ENCODE measurements at places on chromosomes 5 and 9. TPM values are rescaled to one million over a fixed set of nuclear protein-coding genes. Genes with fewer than 3 reads are reported as not detected.
A peak's percentile ranks its signal among the peaks of the same experiment; 100 is the strongest.

DNA sequence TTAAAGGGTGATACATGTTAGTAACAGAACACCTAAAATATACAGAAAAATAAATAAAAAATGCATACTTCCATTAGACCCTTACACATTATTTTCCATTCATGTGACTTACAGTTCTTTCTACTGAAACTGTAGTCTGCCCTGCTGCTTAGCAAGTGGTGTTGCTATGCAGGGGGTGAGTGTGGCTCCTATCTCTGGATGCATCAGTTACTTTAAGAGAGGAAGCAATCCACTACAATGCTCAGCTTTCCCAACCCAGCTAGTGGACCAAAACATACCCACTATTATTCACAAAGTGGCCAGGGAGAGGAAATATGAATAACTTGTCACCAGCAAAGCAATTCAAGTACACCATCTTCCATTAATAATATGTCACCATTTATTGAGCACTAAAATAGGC lies 121.8 kb downstream of the DOCK2 start:
- H3K36me3 ChIP-seq = no peaks in the 10 kb centered on the region
- no peak overlapping the region for H3K27ac ChIP-seq
- H3K27me3 ChIP-seq = no peaks in the 10 kb centered on the region
- no peak for DNase-seq

The NANS gene
- total RNA-seq = 67.3 TPM

GRCh38 chr9:2263665-2264064 lies 248.5 kb downstream of the SMARCA2 start:
- no peak for DNase-seq
- H3K4me1 ChIP-seq = peaks cover 4% of the 10 kb centered on the region
- H3K4me3 ChIP-seq = no peak overlapping the region

The ROR2 gene
- total RNA-seq = 15.5 TPM

DNA sequence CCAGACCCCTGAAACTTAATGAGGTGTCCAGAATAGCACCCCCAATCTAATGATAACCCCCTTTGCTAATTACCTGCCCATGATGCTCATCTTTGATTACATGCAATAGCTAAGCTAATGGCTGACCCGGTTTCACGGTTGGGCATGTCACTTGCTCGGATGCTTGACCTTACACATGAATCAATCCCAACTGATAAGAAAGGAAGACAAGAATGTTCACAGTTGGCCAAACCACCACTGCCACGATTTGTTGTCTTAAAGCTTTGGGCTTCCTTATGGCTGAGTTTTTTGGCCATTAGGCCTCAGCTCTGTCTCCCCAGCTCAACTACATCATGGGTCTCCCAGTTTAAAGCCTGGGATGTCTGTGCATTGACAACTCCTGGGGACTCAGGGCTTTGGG lies 53.1 kb upstream of the TGFBR1 start:
- no peaks in the 10 kb centered on the region for H3K36me3 ChIP-seq
- H3K4me1 ChIP-seq = no peaks in the 10 kb centered on the region
- H3K4me3 ChIP-seq = no peak overlapping the region
- no peak for DNase-seq
- H3K27me3 ChIP-seq = no peaks in the 10 kb centered on the region

DNA sequence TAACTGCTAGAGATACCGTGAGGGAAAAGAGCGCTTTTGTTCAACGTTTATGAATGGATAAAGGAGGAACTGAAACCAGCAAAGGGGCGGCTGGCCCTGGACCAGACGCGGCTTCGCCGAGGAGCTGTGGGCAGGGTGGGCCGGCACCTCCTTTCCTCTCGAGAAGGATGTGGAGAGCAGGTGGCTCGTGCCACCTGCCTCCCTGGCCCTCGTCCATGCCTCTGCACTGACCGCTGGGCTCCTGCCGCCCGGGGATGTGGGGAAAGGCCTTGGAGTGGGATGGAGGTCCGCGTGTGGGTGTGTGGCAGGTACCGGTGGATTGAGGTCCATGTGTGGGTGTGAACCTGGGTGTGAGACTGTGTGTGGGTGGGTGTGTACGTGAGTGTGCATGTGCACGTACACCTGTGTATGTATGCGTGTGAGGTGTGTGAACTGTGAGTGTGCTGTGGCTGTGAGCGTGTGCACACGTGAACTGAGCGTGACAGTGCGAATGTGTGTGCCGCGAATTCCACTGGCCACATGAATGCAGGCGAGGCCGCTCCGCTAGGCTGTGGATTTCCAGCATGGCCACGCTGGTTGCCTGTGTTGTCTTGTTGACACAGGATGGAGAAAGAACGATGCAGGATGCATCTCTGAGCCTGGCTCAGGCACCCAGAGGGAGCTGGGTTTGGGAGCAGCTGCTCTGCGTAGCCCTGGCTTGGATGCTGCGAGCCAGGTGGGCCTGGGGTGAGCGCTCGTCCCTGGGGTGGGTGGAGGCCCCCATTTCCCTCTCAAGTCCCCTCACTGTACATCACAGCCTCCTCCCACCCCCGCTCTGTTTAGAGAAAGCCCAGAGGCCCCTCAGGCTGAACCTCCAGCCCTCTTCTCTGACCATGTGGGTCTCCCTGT lies 4.4 kb upstream of the CEP72 start:
- H3K27ac ChIP-seq = no peak overlapping the region
- H3K27me3 ChIP-seq = no peaks in the 10 kb centered on the region
- H3K4me1 ChIP-seq = no peaks in the 10 kb centered on the region

The DHX29 gene
- 34.6 TPM for total RNA-seq

GRCh38 chr5:176350416-176350815 lies 11.1 kb downstream of the KIAA1191 start:
- no peak for DNase-seq
- peaks cover 28% of the 10 kb centered on the region for H3K36me3 ChIP-seq
- no peaks in the 10 kb centered on the region for H3K4me1 ChIP-seq
- H3K4me3 ChIP-seq = no peak overlapping the region
- no peaks in the 10 kb centered on the region for H3K27me3 ChIP-seq

GRCh38 chr5:90548069-90548593 lies 10.5 kb upstream of the ADGRV1 start:
- H3K4me1 ChIP-seq = peaks cover 44% of the 10 kb centered on the region
- no peaks in the 10 kb centered on the region for H3K36me3 ChIP-seq
- no peak overlapping the region for H3K27ac ChIP-seq
- H3K4me3 ChIP-seq = no peak overlapping the region
- H3K27me3 ChIP-seq = no peaks in the 10 kb centered on the region
- DNase-seq = peak; percentile 32

DNA sequence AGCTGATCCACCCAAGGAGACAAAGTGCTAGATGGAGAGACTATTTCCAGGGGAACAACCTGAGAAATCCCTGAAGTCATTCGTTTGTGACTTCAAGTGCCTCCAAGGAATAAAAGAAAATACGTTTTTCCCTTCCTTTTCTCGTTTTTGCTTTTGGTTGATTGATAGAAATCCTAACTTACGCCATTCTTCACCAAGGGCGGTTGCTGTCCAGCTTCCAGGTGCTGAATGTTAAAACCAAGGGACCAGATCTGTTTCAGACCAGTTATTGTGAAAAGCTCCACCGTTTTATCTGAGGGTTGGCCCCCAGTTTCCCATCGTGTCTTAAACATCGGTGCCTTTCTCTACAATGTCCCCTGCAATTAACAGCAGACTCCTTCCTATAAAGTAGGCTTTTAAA lies 600.7 kb upstream of the SGCD start:
- no peaks in the 10 kb centered on the region for H3K36me3 ChIP-seq
- peak; percentile 72 for DNase-seq
- no peak overlapping the region for H3K27ac ChIP-seq
- H3K27me3 ChIP-seq = peaks cover 73% of the 10 kb centered on the region

- no peaks in the 10 kb centered on the region for H3K27me3 ChIP-seq
- no peak overlapping the region for H3K4me3 ChIP-seq
- no peak overlapping the region for H3K27ac ChIP-seq
- H3K4me1 ChIP-seq = no peaks in the 10 kb centered on the region
Measured at GRCh38 chr9:100561256-100561655, 16.6 kb upstream of the CAVIN4 start.

GRCh38 chr5:16515532-16515931 lies 49.9 kb upstream of the ZNF622 start:
- no peak overlapping the region for H3K4me3 ChIP-seq
- H3K36me3 ChIP-seq = no peaks in the 10 kb centered on the region
- H3K27ac ChIP-seq = no peak overlapping the region
- DNase-seq = no peak
- H3K4me1 ChIP-seq = no peaks in the 10 kb centered on the region

- no peaks in the 10 kb centered on the region for H3K27me3 ChIP-seq
- no peak overlapping the region for H3K27ac ChIP-seq
Measured at GRCh38 chr5:67578011-67578410, 381.4 kb upstream of the CD180 start.

DNA sequence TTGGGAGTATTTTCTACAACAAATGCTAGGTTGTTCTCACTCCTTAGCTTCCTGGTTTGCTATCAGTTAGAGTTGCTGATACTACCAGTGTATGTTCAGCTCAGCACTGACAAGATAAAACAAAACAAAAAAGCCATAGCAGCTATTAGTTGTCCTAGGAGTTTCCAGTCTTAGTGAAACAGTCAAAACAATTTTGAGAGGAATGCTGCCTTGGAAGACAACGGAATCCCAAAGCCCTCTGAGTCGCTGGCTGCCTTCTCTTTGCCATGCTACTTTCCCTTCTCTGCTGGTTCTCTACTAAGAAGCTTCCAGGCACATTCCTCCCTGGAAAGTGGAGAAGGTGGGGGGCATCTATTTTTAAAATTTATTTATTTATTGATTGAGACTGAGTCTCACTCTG lies 5.4 kb upstream of the CREBRF start:
- DNase-seq = no peak
- no peak overlapping the region for H3K27ac ChIP-seq
- H3K4me3 ChIP-seq = no peak overlapping the region
- no peaks in the 10 kb centered on the region for H3K36me3 ChIP-seq
- H3K4me1 ChIP-seq = peaks cover 15% of the 10 kb centered on the region

DNA sequence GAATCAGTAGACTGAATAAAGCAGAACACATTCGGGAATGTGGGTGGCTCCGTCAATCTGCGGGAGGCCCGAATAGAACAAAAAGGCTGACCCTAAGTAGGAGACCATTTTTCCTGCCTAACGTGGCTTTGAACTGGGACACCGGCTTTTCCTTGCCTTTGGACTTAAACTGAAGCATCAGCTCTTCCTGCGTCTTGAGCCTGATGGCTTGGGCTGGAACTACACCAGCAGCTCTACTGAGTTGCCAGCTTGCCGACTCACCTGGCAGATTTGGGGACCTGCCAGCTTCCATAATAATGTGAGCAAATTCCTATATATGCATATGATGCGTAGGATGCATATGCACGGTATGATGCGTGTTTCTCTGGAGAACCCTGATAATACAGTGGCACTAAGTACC lies 111.3 kb downstream of the DAPK1 start:
- H3K36me3 ChIP-seq = peaks cover 23% of the 10 kb centered on the region
- peaks cover 40% of the 10 kb centered on the region for H3K4me1 ChIP-seq
- H3K27me3 ChIP-seq = no peaks in the 10 kb centered on the region
- no peak overlapping the region for H3K27ac ChIP-seq
- DNase-seq = peak; percentile 55
- H3K4me3 ChIP-seq = no peak overlapping the region

GRCh38 chr5:107615299-107615817 lies 55.4 kb downstream of the EFNA5 start:
- no peak overlapping the region for H3K4me3 ChIP-seq
- no peaks in the 10 kb centered on the region for H3K27me3 ChIP-seq
- H3K36me3 ChIP-seq = no peaks in the 10 kb centered on the region
- H3K27ac ChIP-seq = no peak overlapping the region

DNA sequence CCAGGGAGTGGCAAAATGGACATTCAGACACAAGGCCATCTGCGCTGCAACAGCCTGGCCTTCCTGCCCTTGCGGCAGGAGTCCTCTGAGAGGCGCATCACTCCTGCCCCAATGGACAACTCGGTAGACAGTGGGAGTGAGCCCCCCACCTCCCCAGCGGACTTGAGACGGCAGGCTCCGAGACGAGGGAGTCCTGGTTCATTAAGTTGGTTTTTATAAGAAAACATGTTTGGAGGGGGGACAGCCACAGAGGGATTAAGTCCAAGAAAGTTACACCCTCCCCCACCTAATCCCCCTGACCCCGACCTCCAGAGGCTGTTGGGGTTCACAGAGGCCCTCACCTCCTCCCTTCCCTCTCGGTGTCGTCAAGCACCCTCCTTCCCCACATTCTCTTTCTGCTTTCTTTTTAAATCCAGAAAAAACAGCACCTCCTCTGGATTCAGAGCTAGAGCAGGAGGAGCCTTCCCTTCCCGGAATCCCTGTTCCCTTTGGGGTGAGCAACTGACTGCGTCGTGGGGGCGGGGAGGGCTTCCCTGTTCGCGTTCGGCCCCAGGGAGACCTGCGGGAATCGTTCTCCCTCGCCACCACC lies 1.8 kb upstream of the EGR1 start:
- H3K27me3 ChIP-seq = peaks cover 26% of the 10 kb centered on the region
- H3K4me3 ChIP-seq = peak overlapping the region; percentile 94
- peak; percentile 51 for DNase-seq
- H3K4me1 ChIP-seq = no peaks in the 10 kb centered on the region

The PLK2 gene
- total RNA-seq = 29.4 TPM
